T47D (cell line): ENCODE measurements at places on chromosomes 12 and 14.
A peak's percentile ranks its signal among the peaks of the same experiment; 100 is the strongest.

- peak; percentile 90 for DNase-seq
Observed at GRCh38 chr12:113245695-113246477, 24.6 kb downstream of the TPCN1 start.

GRCh38 chr12:49959685-49960473, 1.8 kb upstream of the AQP5 start:
- DNase-seq: peak; percentile 94

DNA sequence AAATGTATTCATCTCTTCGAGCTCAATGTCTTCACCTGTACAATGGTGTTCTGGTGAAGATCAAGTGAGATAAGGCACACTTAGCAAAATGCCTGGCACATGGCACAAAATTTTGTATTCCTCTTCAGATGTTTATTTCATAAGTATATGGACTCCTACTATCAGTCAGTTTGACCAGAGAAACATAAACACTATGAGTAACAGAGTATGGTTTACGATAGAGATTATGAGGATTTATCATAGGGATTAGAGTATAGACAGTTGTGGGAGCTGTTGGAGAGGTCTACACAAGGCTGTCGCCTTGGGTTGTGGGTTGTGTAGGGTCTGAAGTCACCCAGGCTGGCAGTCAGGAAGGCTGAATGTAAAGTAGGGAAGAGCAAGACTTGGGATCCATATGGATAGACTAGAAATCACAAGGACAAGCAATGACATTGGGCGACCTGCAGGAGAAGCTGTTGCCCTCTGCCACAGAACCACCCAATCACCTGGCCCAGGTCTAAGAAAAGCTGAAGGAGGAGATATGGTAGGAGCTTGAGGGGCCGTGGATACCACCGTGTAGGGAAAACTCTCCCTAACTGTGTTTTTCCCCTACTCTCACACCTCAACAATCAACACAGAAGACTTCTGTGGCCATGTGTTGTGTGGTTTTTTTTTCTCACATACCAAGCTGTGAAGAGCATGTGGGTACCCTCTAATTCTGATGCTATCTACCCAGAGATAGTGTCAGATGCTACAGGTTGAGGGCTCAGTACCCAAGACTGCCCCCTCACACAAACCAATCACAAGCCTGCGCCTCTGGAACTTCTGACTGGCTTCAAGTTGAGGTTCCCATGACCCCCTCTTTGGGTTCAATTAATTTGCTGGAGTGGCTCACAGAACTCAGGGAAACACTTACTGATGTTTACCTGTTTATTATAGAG, 27.2 kb upstream of the RESF1 start:
- DNase-seq: no peak

DNA sequence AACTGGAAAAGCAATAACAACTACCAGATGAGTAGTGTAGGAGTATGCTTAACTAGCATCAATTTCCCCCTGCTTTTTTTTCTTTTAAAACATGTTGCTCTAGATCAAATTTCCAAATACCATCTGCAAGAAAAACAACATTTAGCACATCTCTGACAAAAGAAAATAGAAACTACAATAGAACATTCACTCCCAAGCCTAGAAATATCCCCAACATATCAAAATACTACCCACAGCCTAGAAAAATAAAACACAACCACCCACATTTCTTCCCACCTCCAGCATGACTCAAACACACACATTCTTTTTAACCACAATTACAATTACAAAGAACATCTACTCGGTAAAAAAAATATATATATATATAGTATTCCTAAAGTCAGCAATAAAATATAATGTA, 120.0 kb downstream of the PPFIA2 start:
- no peak for DNase-seq

DNA sequence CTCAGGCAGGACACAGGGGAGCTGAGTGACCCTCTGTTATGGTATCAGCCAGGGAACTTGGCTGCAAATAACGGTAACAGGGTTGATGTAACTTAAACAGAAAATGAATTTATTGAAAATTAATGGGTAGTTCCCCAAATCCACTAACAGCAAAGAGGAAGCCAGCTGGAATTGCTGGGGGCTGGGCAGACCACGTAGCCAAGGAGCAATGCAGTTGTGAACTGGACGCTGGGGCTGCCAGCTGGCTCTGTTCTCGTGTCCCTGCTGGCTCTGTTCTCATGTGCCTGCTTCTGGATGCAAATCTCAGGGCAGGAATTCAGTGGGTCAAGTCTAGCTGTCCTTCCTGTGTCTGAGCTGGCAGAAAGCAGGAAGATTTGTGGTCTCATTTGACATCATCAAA, 1383.3 kb upstream of the TMEM132C start:
- DNase-seq: no peak

GRCh38 chr14:61192989-61193388, 88.1 kb downstream of the TMEM30B start:
- no peak for DNase-seq

DNA sequence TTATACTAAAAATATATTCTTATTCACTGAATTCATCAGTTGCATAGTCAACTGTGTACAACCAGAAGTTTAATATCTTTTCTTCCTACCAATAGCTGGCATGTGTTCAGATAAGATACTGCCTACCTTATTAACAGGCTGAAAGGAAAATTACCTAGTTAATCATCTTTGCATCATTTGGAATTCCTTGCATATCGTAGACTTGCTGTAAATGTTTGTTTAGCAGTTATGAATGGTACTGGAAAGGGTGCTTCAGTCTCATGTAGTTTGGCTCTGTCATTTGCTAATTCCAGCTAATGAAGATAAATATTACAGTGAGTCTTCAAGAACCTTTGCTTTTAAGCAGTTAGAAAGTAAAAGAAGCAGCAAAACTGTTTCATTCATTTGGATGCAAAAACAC, 84.4 kb downstream of the PPHLN1 start:
- no peak for DNase-seq

DNA sequence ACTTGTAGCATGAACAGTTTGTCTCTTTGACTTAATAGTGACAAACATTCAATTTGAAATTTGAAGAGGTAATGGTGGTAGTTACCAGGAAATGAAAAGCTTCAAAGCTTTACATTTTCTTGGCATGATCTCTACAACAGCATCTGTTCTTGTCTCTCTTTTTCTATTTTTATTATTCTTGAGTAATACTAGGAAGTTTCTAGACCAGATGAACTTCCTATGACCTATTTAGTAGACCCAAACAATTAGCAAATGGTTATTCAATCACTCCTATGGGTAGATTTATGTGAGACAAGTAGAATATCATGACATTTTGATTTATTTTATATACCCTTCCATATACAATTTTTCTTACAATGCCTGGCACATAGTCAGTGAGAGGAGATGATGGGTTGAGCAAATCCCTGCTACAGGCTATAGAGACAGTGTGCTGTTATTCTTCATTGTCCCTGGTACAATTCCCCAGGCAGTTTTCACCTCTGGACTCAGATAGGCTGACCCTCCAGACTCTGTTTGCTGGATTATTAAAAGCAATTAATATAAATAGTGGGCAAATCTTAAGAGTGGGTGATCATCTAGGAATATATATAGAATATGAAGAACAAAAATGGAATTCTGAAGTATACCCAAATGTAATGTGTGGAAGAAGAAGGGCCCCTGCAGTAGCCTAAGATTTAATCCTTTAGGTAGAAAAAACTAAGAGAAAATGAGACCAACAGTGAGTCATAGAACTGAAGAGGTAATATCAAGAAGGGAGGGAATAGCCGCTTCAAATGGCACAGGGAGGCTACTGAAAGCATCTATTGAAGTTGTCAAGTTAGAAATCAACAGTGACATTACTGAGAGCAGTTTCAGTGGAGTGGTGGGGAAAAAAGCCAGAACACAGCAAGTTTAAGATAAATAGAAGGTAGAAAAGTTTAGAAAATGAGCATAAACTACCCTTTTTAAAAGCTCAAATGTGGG, 512.0 kb downstream of the FOXG1 start:
- DNase-seq: no peak
